ENCODE measurements at places on chromosomes 12 and 14.

DNA sequence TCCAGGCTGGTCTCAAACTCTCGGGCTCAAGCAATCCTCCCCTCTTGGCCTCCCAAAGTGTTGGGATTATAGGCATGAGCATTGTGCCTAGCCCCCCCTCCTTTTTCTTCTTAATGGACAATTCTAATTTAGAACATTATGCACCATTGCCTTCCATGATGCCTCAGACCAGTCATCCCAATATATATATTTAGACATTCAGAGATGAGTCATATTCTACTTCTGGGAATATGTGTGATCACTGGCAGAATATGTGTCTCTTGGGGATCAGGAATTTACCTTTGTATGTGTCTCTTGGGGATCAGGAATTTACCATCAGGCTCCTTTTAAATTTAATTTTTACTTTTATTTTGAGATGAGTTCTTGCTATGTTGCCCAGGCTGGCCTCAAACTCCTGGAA lies 7.5 kb upstream of the CCDC177 start:
- DNase-seq, result no peak

GRCh38 chr12:122523846-122524718 lies 2.7 kb downstream of the RSRC2 start:
- DNase-seq, result no peak

DNA sequence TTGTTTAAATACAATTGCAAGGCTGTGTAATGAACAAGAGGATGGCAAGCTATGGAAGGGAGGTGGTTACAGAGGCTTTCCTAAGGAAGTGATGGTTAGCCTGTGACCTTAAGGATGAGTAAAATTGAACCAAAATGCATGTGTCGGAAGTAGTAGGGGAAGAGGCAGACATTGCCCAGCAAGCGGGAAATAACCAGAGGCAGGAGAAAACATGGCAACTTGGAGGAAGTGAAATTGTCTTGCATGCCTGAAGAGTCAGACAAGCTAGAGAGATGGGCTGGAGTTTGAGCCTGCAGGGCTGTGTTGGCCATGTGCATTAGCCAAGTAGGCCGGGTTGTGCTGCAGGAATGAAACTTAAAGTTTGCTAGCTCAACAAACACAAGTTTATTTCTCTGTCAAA lies 96.2 kb downstream of the BTG1 start:
- no peak for DNase-seq

- DNase-seq, result no peak
These were observed 41.6 kb downstream of the SFSWAP start for GRCh38 chr12:131752451-131752850.

- peak; percentile 69 for DNase-seq
These were observed 79.2 kb downstream of the B4GALNT3 start for GRCh38 chr12:538731-539539.

GRCh38 chr12:48022180-48022521 lies 17.9 kb upstream of the COL2A1 start:
- DNase-seq, result no peak

DNA sequence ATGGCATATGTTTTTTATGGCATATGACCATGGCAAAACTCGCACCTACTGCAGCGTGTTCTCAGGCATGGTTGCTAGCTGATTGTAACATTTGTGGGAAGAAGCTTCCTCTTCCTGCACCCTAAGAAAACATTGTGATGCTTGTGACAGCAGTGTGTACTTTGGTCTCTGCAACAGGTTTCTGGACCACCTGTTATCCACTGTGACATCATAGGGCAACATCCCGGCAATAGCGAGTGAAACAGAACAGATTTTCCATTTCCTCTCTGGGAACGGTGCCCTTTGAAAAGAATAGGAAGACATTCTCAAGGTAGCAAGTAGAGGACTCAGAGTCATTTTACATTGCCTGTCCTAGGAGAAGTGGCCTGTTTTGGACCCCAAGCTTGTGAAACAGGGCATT lies 135.4 kb upstream of the TRHDE start:
- no peak for DNase-seq

DNA sequence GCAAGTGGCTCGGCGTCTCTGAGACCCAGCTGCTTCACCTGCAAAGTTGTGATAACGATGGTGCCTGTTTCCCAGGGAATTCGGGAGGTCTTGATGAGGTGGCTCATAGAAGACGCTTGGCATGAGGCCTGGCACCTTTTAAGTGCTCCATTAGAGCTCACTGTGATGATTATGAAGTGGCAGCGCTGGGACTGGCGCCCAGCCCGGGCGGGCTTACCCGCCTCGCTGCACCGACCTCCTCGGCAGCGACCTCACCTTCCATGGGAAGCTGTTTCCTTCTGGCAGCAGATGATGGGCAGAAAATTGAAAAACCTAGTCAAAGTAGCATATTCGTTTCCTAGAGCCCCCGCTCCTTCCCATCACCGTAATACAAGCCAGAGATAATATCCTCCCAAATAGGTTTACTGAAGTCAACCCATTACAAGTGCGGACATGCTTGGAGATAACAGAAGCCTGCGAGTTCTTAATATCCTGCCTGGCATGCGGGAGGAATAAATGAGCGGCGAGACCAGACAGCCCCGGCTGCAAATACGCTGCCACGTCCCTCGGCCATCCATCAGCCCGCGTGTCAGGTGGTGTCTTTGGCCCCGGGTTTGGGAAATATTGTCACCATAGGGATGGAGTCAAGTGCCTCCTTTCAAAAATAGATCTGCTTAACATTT lies 35.2 kb upstream of the DLK1 start:
- DNase-seq, result no peak

DNA sequence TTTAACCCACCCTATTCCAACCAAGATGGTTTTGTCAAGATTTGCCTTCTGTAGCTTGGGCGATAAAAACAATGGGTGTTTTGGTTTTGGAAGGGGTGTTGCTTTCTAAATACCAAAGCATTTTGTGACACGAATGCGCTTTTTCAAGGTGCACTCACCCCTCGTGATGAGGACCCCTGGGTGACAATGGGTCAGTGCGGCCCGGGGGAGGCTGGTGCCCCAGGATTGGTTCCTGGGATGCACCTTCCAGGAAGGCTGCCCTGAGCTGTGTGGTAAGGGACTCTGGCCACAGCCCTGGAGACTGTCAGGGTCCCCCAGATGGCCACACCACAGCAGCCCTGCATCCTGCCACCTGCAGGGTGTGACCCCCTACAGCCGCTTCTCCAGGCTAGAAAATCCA lies 180.6 kb upstream of the MYL2 start:
- DNase-seq, result no peak

- DNase-seq, result no peak
These were observed 1.1 kb downstream of the LRP1 start for GRCh38 chr12:57129321-57129842.

DNA sequence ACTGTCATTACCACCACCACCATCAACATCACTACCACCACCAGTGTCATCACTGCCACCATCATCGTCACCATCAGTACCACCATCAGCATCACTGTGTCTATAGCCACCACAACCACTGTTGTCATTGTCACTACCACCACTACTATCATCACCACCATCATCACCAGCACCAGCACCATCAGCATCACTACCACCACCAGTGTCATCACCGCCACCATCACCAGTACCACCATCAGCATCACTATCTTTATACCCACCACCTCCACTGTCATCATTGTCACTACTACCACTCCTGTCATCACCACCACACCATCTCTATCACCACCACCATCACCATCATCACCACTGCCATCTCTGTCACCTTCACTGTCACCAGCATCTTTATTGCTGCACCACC lies 60.6 kb downstream of the BEGAIN start:
- no peak for DNase-seq

DNA sequence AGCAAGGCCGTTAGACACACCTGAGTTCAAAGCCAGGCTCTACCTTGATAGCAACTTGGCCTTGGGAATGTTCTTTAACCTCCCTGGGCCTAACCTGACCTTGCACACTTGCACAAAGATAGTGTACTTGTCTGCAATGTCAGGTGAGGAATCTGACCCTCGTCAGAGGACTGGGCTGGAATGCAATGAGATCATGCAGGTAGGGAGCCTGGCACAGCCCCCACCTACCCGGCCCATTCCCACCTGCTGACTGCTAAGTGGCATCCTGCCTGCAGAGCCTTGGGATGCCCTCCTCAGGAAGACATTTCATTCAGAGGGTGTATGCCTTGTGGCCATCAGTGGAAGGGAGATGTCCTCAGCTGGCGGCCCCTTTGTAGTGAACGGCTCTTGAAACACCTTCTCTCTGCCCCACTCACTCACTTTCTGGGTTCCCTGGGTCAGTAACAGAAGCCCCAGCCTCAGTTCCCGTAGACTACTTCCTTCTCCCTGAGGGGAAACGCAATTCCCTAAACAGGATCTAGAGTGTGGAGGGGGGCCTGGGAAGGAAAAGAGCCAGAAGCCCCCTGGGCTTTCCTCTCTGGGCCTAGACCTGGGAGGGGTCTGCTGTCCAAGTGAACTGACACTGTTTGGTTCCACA lies 68.0 kb upstream of the DICER1 start:
- DNase-seq, result no peak

GRCh38 chr14:99678198-99678597 lies 5.9 kb upstream of the CYP46A1 start:
- no peak for DNase-seq
